Epithelial cell of prostate (primary cell): ENCODE measurements at places on chromosomes 3 and 15.

GRCh38 chr3:151871639-151872468 is 1.6 kb upstream of the SUCNR1 start:
- no peak for DNase-seq

- no peak for DNase-seq
Measured at GRCh38 chr15:96182736-96183513, 147.6 kb upstream of the NR2F2 start.

- DNase-seq, result no peak
Measured at GRCh38 chr3:114445233-114445632, 151.4 kb downstream of the TIGIT start.

GRCh38 chr3:38117748-38118420 is 19.0 kb downstream of the ACAA1 start:
- DNase-seq, result no peak

- DNase-seq, result no peak
Measured at GRCh38 chr3:52086976-52087663, 30.7 kb upstream of the DUSP7 start.

DNA sequence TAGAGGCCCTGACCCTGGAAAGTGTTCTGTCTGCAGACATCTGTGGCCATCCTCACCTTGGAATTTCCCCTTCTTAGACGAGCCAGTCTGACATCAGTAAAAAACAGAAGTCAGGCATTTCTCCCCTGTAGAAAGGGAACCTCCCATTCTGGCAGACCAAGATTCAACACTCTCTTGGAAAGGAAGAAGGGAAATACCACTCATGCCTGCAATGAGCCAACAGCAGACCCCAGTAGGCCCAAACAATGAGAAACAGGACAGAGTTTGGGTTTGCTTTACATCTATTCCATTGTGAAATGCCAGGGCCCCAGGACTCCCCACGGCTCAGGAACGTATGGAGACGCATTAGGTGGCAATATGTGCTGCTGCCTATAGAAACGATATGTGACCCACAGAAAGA is 264.0 kb upstream of the NSMCE3 start:
- no peak for DNase-seq

GRCh38 chr15:39171944-39172368 is 408.9 kb upstream of the THBS1 start:
- DNase-seq, result peak; percentile 90
